ENCODE measurements at places on chromosomes 5 and 9. TPM values are rescaled to one million over a fixed set of nuclear protein-coding genes. Genes with fewer than 3 reads are reported as not detected.
A peak's percentile ranks its signal among the peaks of the same experiment; 100 is the strongest.

The PARP8 gene
- 16.8 TPM for polyA plus RNA-seq

The FOXD4L4 gene
- polyA plus RNA-seq = not detected

The LRRC14B gene
- 0.08 TPM for polyA plus RNA-seq

The FGF1 gene
- 28.8 TPM for polyA plus RNA-seq

The CCNI2 gene
- 4.2 TPM for polyA plus RNA-seq

The HAND1 gene
- not detected for polyA plus RNA-seq

- no peak for DNase-seq
These were observed 238.0 kb downstream of the FBXO4 start for GRCh38 chr5:42163083-42163482.

DNA sequence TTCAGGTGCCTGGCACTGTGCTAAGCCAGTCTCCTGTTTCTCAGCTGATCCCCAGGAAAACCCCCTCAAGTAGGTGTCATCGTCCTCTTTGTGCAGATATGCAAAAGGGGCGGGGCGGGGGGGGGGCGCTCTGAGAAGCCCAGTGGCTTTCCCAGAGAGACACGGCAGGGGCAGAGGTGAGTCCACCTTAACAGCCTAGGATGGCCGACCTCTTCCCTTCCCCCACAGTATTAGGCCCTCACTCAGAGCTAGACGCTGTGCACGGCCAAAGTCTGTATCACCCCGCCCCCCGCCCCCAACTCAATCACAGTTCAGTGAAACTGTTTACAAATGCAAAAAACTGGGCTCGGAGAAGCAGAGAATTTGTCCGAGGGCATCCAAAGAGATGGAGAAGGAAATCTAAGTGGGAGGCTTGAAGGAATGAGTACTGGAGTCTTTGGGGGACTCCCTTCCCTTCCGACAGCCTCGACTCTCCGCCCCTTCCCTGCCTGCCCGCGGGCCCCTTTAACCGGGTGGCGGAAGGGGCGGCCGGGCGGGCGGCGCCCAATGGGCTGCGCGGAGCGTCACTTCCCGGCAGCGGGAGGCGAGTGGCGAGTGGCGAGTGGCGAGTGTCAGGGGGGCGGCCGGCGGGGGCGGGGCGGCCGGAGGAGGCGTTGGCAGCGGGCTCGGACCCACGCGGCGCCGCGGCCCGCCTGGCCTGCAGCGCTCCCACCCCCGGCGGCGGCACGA, at the start of gene ERGIC1:
TSS of gene ERGIC1 (plus strand) at position 566 of the 729 bp plus-strand sequence. CDS start at position 729, 163 bp downstream.
- DNase-seq = no peak

DNA sequence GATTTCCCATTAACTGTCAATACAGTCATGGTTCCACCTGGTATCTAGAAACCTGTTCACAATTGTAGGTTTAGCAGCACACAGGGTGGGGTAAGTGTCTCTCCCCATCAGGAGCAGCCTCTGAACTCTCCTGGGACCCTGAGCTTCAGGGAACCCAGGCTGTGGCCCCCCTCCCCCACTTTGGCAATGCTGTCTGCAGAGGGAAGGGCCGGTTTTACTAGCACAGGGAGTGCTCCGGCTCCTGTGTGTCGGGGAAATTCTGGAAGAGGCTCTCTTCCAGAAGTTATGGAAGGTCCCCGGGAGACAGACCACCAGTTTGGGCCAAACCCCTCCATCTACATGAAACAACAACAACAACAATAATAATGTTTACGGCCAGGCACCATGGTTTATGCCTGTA, 9.9 kb downstream of the DAB2IP start:
- DNase-seq = no peak

GRCh38 chr9:79780559-79780958, 208.8 kb downstream of the TLE4 start:
- DNase-seq = no peak

- no peak for DNase-seq
These were observed 32.0 kb upstream of the GRPEL2 start for GRCh38 chr5:149313151-149313841.

DNA sequence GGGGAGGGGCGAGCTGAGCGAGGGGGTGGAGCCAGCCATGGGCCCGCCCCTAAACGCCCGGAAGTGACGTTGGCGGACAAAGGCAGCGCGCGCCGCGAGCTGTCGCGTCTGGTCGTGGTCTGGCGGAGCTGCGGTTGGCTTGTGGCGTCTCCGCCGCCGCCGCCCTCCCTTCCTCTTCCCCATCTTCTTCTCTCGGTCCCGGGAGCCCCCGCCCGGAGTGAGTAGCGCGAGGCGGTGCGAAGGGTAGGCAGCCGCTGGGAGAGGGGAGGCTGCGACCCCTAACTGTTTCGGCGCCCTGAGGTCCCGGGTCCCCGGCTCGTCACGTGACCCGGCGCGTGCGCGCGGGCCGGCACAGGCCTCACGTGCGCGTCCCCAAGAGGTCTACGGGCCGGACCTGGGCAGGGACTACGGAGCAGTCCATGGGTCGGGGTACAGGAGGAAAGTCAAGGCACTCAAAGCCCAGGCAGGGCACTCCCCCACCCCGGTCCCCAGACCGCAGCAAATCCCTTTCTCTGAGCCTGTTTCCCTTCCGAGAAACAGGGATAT, at the start of gene NTMT1:
TSS of gene NTMT1 (plus strand) at position 85 of the 546 bp plus-strand sequence. CDS start 6,541 bp downstream, outside the sequence.
- no peak for DNase-seq

GRCh38 chr9:129145841-129146292, 32.2 kb downstream of the IER5L start:
- DNase-seq = no peak

DNA sequence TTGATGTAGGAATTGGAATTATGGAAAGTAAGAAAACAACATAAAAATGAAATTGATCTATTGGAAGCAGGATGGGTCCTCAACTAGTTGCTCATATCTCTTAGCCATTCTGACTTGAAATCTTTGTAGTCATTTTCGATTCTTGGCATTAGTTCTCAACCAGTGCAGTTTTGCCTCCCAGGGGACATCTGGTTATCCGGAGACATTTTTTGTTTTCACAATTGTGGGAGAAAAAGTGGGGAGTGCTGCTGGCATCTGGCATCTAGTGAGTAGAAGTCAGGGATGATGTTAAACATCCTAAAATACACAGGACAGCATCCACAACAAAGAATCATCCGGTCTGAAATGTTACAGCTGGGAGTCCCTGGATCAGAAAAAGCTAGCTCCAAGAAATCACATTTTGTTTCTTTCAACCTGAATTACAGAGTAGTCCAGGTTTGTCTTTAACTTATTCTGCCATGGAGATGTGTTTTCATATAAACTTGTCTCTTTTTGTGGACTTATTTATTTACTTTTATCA, 74.9 kb downstream of the FBXL7 start:
- DNase-seq = no peak

GRCh38 chr5:159819591-159820411, 96.5 kb upstream of the ADRA1B start:
- DNase-seq = peak; percentile 57

- DNase-seq = no peak
These were observed 434.0 kb downstream of the NFIB start for GRCh38 chr9:13879981-13880380.

DNA sequence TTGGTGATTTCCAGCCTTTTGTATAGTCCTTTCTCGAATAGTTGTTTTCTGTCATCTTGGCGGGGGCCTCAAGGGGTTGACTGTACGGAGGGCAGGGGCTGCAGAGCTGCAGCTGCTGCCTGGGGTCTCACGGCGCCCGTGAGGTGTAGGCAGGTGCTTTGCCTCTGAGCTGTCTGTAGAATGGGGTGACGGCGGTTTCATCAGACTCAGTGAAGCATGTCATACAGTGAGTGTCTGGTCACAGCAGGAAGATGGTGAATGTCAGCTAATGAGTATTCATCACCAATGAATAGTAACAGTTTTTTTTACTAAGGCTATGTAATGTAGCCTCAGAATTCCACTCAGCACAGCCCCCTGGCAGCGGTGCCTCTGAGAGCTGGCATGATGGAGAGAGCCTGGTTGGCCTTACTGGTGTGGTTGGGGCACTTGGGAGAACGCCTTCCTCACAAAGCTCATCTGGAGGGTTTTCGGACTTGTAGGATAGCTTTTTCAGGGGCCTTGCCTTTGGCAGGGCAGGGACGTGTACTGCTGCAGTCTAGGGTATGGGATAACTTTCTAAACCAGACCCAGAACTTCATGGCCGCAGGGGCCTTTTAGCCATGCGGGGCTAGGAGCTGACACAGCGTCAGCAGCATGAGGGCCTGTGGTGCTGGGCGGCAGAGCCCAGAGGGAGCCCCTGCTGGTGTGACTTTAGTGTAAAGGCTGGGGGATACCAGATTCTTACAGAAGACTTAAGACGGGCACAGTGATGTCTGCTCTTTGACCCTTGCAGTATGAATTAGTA, 15.0 kb downstream of the TENT4A start:
- DNase-seq = no peak

DNA sequence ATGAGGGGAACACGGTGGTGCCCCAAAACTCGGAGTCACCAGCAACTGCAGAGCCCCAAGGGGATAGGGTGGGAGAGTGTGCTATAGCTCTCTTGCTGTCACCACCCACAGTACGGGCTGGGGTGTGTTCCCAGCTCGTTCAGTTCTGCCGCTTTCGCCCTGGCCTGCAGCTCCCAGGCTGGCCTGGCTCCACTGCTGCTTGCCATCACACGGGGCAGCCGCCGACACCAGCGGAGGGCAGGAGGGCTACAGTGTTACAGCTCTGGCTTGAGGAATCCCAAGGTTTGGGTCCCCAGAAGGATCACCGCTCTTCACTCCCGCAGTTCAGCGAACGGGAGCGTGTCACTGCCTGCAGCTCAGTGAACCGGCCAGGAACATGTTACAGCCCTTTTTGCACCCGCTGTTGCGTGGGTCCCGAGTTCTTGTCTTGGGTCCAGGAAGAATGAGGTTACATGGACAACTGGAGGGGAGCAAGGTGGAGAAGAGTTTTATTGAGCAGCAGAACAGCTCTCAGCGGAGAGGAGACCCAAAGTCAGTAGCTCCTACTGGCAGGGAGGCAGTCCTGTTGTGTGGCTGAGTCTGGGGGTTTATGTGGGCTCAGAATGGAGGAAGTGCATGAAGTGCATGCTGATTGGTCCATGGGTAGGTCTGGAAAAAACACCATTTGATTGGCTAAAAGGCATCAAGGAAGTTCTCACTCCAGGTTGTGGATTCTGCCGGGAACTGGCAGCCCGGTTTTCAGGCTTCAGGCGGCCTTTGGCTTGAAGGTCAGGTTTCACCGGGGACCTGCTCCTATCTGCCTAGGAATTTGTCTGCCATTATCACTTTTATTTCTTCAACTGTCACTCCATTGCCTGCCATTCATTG, 113.4 kb downstream of the EHMT1 start:
- DNase-seq = no peak

- no peak for DNase-seq
These were observed 8.6 kb upstream of the SV2C start for GRCh38 chr5:76074487-76075065.

DNA sequence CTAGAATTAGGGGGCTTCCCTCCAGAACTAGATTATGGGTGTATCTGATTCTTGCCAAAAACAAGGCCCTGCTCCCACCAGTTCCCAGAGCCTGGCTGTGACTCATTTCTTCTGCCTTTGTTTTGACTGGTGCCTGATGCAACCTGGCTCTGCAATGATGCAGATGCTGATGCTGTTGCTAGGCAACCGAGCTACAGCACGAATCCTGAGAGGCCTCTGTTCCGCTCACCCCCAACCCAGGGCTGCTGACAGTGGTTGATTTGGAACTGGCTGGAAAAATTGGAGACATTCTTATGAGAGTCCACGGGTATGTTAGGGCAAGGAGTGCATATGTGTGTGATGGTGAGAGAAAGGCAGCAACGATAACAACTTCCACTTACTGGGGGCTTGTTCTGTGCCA, 100.3 kb downstream of the NSG2 start:
- no peak for DNase-seq

GRCh38 chr9:6552033-6552432, 93.5 kb downstream of the GLDC start:
- DNase-seq = no peak

GRCh38 chr5:39697881-39698280, 273.1 kb upstream of the DAB2 start:
- DNase-seq = no peak

DNA sequence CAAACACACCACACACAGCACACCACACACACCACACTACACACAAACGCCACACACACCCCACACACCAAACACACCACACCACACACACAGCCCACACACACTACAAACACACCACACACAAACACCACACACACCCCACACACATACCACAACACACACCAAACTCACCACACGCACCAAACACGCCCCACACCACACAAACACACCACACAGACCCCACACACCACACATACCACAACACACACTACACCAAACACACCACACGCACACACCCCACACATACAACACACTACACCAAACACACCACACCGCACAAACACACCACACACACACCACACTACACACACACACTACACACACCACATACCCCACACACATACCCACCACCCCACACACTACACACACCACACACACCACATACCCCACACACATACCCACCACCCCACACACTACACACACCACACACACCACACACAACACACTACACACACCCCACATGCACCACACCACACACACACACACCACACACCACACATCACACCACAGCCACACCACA, 151.2 kb downstream of the ERCC6L2 start:
- DNase-seq = no peak

GRCh38 chr5:56123531-56124243, 109.4 kb downstream of the ANKRD55 start:
- peak; percentile 48 for DNase-seq

GRCh38 chr5:8905021-8905420, 640.9 kb downstream of the SEMA5A start:
- no peak for DNase-seq

Data from right renal cortex interstitium (tissue), 3 donors.